ENCODE measurements at places on chromosomes 16 and 17.

- DNase-seq = no peak
These were observed 33.1 kb upstream of the HERPUD1 start for GRCh38 chr16:56898847-56899246.

DNA sequence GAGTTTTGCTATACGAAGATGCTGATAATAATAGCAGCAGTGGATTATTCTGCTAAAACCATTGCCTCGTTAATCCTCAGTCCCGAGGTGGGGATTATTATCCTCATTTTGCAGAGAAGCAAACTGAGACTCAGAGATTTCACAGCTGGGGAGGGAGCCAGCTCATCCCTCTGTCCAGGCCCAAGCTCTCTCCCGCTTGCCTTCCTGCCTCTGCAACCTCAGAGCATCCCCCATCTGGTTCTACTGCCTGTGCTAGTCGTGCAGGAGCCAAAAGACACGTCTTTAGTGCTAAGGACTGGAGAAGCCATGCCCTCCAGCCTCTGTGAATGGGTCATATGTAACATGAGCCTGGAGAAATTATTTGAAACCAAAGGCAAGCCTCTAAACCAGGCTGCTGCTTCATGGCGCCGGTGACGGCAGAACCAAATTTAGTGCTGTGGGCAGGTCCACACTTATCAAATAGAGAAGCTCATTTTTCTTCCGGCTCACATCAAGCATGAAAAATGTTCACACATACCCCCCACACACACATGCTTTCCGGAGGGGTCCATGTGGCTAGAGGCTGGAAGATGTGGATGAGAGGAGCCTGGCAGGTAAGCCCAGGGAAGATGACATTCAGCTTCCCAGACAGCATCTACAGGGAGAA, 13.5 kb downstream of the MAPT start:
- no peak for DNase-seq

DNA sequence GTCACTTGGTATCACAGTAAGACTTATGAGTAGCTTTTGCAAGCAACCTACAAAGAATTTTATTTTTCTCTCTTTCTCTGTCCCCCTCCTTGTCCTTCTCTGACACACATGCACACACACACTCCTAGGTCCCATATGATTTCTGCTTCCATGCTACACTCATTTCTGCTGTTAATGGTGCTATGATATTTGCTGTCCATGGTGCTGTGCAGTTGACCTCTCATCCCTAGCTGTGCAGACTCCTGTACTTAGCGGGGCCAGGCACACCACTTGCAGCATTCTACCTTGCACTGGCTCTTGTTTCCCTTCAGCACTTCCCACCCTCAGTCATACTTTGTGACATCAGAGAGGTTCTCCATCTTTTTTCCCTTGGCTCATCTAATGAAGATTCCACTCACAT, 158.9 kb upstream of the CNTNAP4 start:
- no peak for DNase-seq

- no peak for DNase-seq
These were observed 772 bp upstream of the NUP93 start for GRCh38 chr16:56728980-56729734.

DNA sequence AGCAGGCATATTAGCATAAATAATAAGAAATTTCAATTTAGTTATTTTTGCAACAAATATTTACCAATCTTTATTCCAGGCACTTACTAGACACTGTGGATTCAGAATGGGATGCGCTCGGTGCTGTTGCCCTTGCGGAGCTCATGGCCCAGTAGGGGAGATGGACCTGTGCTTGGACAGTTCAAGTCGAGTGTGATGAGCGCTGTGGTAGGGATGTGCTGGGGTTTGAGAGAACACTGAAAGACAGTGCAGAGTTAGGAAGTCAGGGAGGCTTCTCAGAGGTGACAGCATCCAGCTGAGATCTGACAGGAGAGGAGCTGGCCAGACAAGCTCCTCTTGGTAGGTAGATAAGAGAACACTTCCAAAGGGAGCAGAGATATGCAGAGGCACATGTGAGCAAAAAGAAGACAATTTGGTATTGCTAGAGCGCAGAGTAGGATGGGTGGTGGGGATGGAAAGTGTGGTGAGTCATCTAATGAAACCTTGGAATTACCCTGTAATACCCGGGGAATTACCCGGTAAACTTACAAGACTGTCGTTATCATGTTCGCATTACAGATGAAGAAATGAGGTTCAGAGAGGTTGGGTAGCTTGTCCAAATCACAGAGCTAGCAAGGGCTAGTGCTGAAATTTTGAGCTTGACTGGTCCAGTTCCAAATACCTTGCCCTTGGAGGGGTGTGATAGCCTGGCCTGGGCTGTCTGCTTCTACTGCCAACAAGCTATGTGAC, 298.1 kb upstream of the N4BP1 start:
- DNase-seq = no peak

GRCh38 chr17:156094-156621, 18.8 kb downstream of the SCGB1C2 start:
- no peak for DNase-seq

GRCh38 chr16:75377729-75378386, 55.4 kb downstream of the CFDP1 start:
- DNase-seq = no peak

DNA sequence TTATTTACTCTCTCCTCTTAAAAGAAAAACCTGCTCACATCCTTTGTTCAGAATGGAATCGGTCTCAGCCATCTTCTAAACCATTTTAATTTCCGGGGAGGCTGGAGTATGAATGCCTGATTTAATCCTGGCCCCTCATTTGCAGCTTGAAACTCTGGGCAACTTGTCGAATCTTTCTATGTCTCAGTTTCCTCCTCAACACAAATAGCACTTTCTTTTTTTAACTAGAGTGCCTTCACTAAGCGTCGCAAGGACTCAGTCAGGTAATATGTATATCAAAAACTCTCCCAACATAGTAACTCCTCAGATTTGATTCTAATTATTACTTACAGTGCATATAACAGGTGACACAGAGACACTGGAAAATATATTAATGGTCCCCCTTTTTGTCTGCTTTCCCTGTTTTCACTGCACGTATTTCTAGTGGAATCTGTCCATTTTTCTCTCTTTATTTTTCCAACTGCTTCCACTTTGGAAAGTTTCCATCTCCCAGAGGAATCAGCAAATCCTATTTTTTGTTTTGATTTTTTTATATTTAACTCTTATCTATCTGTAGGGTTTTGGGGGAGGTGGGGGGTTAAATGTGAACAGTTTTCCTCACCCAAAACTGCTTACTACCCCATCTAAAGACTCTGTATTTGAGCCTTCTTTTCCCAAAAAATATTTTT, 18.6 kb downstream of the SNN start:
- DNase-seq = no peak

- DNase-seq = no peak
These were observed 24.1 kb upstream of the KCNJ16 start for GRCh38 chr17:70050931-70051330.

DNA sequence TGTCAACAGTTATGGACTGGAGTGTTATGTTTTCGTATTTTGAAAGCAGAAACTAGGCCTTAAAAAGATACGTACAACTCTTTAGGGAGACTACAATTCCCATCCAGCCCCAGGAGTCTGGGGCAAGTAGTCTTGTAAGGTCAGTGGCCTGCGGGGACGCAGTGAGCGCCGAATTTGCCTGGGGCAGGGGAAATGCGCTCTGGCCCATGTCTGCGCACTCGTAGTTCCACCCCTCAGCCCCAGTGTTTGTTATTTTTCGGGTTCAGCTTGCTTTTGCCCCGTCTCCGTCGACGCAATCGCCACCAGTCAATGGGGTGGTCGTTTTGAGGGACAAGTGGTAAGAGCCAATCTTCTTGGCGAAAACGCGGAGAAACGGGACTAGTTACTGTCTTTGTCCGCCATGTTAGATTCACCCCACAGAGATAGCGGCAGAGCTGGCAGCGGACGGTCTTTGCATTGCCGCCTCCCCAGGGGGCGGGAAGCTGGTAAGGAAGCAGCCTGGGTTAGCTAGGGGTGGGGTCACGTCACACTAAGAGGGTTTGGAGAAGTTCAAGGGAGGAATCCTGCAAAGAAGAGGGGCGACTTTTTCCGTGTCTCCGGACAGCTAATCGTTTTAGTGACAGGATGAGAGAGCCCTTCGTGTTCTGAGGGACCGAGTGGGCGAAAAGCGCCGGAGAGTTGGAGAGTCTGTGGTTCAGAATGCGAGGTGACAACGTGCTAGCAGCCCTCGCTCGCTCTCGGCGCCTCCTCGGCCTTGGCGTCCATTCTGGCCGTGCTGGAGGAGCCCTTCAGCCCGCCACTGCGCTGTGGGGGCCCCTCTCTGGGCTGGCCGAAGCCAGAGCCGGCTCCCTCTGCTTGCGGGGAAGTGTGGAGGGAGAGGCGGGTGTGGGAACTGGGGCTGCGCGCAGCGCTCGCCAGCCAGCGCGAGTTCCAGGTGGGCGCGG, 1.1 kb upstream of the BRCA1 start:
- peak; percentile 28 for DNase-seq

DNA sequence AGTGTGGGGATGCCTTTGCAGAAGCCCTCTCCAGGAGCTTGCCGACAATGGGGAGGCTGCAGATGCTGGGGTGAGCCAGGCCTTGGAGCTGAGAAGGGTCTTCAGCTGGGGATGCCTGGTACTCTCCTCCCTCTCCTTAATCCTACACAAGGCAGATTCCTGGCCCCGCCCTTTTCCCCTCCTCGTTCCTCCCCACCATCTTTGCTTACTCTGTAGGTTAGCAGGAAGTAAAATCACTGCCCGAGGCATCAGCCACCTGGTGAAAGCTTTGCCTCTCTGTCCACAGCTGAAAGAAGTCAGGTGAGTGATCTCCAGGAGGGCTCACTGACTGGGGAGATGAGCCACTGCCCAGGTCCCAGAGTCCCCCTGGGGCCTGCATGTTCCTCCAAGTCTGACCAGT, 38.7 kb downstream of the NLRC5 start:
- no peak for DNase-seq

DNA sequence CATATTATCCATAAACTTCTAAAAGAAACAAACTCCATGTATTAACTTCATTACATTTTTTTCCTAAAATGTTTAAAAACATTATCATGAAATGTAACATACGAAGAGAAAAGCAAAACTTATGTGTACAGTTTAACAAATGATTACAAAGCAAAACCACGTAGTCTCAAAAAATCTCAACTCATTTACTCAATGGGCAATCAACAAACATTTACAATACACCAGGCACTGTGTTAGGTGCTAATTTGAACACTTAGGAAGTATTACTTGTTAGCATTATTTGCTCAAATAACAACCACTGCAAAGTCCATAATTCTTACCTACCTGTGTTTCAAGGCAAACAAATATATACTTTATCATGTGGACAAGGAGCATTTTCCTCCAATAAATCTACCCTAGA, 164.9 kb downstream of the STX8 start:
- no peak for DNase-seq

GRCh38 chr16:28188085-28188916, 23.5 kb downstream of the XPO6 start:
- no peak for DNase-seq

DNA sequence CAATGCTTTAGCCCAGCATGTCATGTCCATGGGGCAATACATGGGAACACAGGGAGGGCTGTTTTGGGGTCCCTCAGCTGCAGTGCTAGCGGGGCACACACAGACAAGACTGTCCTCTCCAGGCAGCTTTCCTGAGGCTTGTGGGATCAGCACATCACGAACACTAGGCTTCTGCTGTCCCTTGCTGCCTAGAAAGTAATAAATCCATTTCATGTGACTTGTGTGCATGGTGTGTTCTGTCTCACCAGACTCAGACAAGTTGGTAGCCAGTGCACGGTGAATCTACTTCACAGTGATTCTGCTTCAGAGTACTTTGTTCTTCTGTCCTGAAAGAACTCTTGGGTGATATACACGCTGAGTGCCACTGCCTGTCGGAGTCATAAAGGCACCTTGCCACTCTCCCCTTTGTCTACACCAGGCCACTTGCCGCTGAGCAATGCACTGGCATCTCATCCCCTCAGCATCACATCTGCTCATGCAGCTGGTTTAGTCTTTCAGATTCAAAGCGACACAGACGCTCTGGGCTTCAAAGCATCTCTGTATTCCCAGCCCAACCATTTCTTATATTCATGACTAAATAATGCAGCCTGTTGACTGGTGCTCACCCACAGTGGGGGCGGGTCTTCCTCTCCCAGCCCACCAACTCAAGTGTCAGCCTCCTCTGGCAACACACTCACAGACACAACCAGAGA, 95.2 kb upstream of the COX10 start:
- no peak for DNase-seq

DNA sequence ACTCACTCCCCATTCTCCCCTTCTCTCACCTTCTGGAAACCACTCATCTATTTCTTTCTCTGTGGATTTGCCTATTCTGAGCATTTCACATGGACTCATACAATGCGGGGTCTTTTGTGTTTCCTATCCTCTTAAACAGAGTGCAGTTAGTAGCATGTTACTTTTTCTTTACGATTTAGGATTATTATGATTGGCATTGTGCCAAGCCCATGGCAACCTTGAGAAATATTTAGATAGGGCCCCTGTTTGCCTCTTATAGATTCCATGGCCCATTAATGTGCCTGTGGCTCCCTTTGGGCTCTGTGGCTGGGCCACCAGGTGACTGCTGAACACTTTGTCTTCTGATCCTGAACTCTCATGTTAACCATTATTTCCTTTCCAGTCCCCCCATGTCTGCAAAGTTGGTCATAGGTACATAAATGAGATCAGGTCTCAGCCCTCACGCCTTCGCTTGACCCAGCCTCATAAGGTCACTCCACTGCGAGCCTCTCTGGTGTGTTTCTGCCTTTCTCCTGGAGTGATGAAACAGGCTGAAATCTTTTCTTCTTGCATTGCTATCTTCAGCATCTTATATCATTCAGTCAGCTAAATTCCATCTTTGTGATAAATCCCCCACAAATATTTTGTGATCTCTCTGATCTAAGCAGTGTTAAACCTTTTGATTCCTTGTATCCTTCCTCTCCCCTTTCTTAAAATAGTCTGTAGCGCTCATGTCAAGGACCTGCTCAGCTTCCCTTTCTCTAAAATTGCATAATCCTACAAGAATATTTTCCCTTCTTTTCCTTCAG, 44.0 kb downstream of the MYH3 start:
- no peak for DNase-seq

GRCh38 chr16:30805056-30805369, 18.0 kb upstream of the ZNF629 start:
- no peak for DNase-seq

- DNase-seq = no peak
These were observed 45.7 kb downstream of the TMEM186 start for GRCh38 chr16:8751481-8752311.

GRCh38 chr17:73308017-73308823, 3.6 kb downstream of the CDC42EP4 start:
- DNase-seq = no peak

- DNase-seq = no peak
These were observed 3.1 kb upstream of the TRAF4 start for GRCh38 chr17:28740406-28741357.

Data from activated T-cell treated with anti-CD3 and anti-CD28 coated beads, Interleukin-2, amount 50 U/mL, for 1 hour (primary cell).